ENCODE measurements at places on chromosomes 2 and 18. TPM values are rescaled to one million over a fixed set of nuclear protein-coding genes. Genes with fewer than 3 reads are reported as not detected.

DNA sequence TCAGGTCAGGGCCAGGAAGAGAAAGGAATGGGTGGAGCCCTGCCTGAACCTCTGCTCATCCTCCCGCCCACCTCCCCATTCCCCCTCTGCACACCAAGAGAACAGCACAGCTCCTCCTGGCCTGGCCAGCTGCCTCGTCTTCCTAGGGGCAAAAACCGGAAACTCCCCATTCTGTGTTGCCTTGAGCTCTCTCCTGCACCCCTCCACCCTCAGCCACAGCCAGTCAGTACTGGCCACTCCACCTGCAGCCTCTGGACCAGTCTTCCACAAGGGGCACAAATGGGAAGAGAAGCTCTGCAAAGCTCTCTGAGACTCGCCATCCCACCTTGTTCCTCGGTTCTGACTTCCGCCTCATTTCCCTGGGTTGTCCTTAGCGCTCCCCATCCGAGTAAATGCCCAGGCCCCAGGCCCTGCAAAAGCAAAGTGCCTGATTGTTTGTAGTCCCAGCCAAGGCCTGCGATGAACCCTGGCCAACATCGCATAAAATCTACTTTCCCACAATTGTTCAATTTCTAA, 39.3 kb upstream of the SLC35G4 start:
- no peaks in the 10 kb centered on the region for H3K4me1 ChIP-seq
- no peak overlapping the region for H3K27ac ChIP-seq
- H3K36me3 ChIP-seq: no peaks in the 10 kb centered on the region
- no peaks in the 10 kb centered on the region for H3K27me3 ChIP-seq
- no peak for DNase-seq
- H3K4me3 ChIP-seq: no peak overlapping the region

DNA sequence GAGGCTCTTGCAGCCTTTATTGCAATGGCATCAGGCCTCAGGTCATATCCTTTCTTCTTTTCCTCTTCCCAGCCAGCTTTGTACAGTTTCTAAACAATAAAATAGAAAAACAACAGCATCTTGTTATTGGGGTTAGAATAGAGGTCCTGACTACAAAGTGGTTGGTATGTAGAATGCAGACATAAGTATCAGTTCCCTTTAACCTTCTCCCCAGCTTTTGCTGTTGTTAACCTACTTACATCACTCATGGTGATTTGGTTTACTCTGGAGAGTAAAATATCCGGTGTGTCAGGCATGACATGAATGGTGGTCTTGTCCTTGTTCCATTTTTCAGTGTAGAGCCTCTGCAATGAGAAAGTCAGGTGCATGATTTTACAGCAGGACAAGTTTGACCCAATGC, 69.8 kb downstream of the NEB start:
- H3K36me3 ChIP-seq: no peaks in the 10 kb centered on the region
- no peak overlapping the region for H3K4me3 ChIP-seq
- no peak for DNase-seq
- no peak overlapping the region for H3K27ac ChIP-seq
- H3K4me1 ChIP-seq: peaks cover 1% of the 10 kb centered on the region

DNA sequence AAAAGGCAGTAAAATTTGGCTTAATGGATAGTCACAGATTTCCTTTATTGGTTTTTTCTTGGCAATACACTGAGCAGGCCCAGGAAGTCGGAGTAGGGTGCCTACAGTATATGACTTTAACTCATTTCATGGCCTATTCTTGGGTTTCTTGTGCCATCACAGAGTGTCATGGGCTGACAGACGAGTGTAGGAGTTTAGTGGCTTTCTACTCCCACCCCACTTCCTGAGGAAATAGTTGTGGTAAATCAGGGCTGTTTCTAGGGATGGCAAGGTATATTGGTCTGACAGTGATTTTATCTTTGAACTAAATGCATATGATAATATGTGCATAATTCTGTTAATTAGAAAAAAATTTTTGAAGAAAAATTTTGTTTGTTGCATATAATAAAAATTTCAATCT, 100.1 kb downstream of the PLCL1 start:
- H3K27me3 ChIP-seq: no peaks in the 10 kb centered on the region
- no peak overlapping the region for H3K4me3 ChIP-seq
- H3K36me3 ChIP-seq: no peaks in the 10 kb centered on the region
- no peak for DNase-seq
- H3K27ac ChIP-seq: no peak overlapping the region

DNA sequence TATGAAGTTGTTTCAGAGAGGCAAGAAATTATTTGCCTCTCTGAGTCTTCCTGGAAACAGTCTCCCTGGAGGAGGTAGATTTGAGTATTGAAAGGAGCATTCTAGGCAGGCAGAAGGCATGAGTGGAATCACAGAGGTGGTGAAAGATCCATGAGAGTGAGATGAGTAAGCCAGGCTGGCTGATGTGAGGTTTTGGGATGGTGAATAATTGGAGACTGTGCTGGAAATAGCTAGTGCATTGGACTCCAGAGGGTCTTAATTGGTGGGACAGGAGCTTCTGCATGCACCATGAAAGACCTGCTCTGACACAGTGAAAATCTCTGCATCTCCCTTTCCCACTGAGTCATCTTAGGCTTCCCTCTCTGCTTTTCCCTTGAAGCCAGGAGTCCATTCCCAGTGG, 46.3 kb downstream of the CDC42EP3 start:
- no peaks in the 10 kb centered on the region for H3K4me1 ChIP-seq
- H3K36me3 ChIP-seq: no peaks in the 10 kb centered on the region
- DNase-seq: no peak

DNA sequence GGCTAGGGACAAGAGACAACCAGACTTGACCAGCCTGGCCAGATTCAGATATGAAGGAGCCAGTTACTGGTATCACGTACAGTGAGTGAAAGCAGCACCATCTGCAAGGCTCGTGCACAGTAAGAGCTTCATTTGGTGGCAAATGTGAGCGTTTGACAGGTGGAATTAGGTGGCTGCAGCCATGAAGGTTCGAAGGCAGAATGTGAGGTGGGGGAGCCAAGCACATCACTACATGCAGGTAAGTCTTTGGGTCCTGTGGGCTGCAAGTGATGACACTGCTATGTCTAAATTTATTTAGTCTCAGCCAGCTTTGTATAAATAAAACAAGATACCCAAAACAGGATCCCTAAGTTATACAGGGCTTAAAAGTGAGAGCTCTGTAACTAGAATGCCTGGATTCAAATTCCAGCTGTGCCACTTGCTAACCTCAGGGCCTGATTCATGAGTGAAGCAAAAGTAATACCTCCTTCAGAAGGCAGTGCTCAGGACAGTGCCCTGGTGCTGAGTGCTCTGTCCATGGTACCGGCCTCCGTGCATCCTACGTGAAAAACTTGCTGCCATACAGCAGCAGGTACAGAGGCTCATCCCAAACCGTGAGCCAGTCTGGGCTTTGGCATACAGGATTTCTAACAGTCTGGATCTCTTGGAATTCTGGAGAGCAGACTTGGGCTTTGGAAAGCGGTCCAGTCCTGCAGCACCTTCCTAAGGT, 18.6 kb downstream of the DDX18 start:
- no peaks in the 10 kb centered on the region for H3K4me1 ChIP-seq
- H3K27ac ChIP-seq: no peak overlapping the region
- no peak for DNase-seq
- peaks cover 39% of the 10 kb centered on the region for H3K36me3 ChIP-seq
- H3K27me3 ChIP-seq: no peaks in the 10 kb centered on the region
- H3K4me3 ChIP-seq: no peak overlapping the region

DNA sequence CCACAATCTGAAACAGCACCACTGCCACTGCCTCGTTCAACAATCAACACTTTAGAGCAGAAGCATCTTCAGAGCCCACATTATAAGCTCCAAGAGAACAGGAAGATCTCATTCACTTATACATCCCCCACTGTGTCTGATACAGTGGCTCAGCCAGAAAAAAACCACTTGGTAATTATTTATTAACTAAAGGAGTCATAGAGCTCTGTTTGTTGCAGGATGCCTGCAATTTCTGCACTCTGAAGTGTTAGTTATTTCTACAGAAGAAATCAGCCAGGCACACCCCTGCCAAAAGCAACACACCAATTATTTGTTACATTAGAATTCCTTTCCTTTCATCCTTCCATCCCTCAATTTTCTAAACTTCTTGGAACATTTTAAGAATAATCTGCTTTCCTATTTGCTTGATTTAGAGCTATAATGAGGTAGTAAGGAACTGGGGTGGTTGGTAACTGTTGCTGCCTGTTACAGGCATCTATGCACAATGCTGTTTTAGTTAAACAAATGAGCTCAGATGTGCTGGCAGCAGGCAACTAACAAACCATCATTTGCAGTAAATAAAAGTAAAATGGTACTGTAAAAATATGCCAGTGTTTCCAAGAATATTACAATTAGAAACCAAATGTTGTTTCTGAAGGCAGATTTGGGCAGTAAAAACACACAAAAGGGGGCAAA, 59.9 kb downstream of the DYM start:
- no peaks in the 10 kb centered on the region for H3K27me3 ChIP-seq
- no peak overlapping the region for H3K4me3 ChIP-seq
- no peaks in the 10 kb centered on the region for H3K4me1 ChIP-seq
- DNase-seq: no peak
- H3K36me3 ChIP-seq: no peaks in the 10 kb centered on the region

DNA sequence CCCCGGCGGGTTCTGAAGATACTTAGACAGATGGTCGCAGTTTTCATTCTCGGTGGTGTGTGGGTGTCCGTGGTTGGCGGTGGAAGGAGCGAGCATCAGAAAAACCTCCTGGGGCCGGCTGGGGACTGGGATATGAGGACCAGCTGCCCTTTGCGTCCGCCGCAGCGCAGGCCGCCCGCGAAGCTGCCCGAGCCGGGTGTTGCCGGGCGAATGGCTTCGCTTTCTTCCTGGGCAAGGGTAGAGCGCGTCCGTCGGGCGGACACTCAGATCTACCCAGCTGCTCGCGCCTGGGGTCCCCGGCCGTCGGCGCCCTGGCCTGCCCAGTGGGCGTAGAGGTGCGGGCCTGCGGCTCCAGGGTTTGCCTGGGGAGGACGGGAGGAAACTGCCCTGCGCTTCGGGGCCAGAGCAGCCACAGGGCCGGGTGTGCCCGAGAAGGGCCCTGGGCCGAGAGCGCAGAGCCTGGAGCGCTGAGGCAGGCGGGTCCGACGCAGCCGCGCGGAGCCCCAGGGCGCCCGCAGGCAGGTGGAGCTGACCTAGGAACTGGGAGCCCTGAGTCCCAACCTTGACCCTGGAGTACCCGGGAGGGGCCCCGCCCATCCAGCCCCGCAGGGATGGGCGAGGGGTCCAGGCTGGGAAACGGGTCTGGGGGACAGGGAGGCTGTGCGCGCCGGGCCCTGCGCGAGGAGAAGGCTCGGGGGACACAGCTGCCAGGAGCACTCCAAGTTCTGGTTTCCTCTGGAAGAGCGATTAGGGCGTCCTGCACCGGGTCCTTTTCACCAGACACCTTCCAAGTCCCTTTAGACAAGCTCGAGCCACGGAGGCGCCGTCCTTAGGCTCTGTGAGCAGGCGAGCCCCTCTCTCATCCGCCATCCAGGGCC, 1.3 kb downstream of the TWIST2 start:
- no peaks in the 10 kb centered on the region for H3K36me3 ChIP-seq
- peak; percentile 69 for DNase-seq
- H3K27me3 ChIP-seq: peaks cover 79% of the 10 kb centered on the region
- H3K4me1 ChIP-seq: peaks cover 17% of the 10 kb centered on the region
- H3K4me3 ChIP-seq: peak overlapping the region; percentile 39

GRCh38 chr18:46010050-46010449, 42.9 kb upstream of the EPG5 start:
- H3K4me3 ChIP-seq: no peak overlapping the region
- H3K4me1 ChIP-seq: no peaks in the 10 kb centered on the region
- H3K27me3 ChIP-seq: no peaks in the 10 kb centered on the region
- no peak for DNase-seq
- H3K36me3 ChIP-seq: no peaks in the 10 kb centered on the region

GRCh38 chr18:10077986-10078385, 164.2 kb downstream of the VAPA start:
- H3K4me1 ChIP-seq: no peaks in the 10 kb centered on the region
- H3K4me3 ChIP-seq: no peak overlapping the region
- no peak for DNase-seq
- H3K36me3 ChIP-seq: no peaks in the 10 kb centered on the region
- no peak overlapping the region for H3K27ac ChIP-seq
- no peaks in the 10 kb centered on the region for H3K27me3 ChIP-seq

DNA sequence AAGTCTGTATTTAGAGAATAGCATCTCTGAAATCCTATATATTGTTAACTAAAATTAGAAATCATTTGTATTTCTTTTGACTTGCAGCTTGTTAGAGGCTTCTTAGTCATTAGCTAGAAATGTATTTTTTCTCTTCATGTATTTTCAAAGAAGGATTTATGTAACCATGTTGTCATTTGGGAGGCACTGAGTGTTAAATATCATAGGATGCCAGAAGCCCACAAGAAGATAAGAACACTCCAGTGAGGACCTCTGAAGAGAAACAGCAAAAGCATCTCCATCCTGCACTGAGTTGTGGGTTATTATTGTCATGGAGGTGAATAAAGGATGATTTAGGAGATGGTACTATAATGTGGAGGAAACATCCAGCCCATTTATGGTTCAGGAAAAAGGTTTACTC, 93.5 kb downstream of the UBE2E3 start:
- H3K27ac ChIP-seq: no peak overlapping the region
- no peaks in the 10 kb centered on the region for H3K27me3 ChIP-seq
- H3K36me3 ChIP-seq: no peaks in the 10 kb centered on the region
- no peak overlapping the region for H3K4me3 ChIP-seq

DNA sequence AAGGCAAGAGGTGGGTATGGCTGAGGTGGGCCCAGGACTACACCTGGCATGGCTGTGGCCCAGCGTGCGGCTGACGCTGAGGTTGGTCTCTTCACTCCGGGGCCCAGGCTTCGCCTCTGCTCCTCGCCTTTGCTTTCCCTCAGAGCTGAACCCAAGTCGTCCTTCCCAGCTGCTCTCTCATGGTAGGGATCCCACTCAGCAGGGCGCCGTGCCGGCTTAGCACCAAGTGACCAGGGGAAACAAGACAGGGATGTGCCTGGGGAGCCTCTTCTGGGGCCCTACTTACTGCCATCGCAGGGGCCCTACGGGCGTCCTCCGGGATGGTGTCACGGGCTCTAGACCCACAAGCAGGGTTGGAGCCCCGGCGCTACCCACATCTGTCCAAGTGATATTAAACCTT, 138.1 kb upstream of the ALKAL2 start:
- H3K27ac ChIP-seq: no peak overlapping the region
- no peak for DNase-seq
- H3K4me3 ChIP-seq: no peak overlapping the region
- H3K27me3 ChIP-seq: no peaks in the 10 kb centered on the region

GRCh38 chr2:237700512-237701032, 73.2 kb downstream of the LRRFIP1 start:
- DNase-seq: no peak
- H3K36me3 ChIP-seq: no peaks in the 10 kb centered on the region
- no peaks in the 10 kb centered on the region for H3K27me3 ChIP-seq
- no peak overlapping the region for H3K27ac ChIP-seq
- H3K4me1 ChIP-seq: peaks cover 46% of the 10 kb centered on the region

TTLL4 gene
- total RNA-seq: 106 TPM

SNRNP27 gene
- 40.5 TPM for total RNA-seq

ALPI gene
- total RNA-seq: not detected

ATP6V1B1 gene
- total RNA-seq: not detected
